ENCODE measurements at places on chromosomes 6 and 20.

DNA sequence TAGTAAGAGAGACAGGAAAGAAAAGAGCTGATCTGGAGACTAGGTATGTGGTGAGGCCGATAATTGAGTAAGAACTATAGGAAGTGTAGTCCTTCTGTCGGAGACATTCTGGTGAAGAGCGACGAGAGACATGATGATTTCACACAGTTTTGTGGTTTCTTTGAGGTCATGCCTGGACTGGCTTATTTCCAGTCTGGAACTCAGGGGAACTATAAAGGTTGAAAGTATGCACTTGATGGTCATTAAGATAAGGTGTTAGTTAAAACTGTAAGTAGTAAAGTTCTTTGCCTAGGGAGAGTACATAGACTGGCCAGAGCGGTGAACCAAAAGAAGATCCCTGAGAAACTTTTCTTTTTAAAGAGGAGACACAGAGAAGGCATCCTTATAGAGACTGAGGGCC lies 68.8 kb downstream of the RFX6 start:
- peak; percentile 1 for DNase-seq

DNA sequence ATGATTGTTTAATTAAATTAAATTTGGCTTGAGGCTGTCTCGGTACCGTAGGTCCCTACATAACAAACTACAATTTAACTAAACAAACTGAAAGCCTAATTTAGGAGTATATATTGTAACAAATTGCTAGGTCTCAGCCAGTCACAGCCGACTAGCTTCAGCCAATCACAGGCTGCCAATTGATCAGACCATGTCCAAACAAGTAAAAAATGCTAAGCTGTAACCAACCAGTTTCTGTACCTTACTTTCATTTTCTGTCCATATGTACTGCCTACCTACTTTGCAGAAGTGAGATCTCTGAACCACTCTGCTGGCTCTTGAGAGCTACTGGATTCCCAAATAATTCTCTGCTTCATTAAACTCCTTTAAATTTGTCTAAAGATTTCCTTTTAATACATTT lies 648.0 kb upstream of the GJE1 start:
- DNase-seq: peak; percentile 30

- DNase-seq: peak; percentile 37
These were observed 434.1 kb downstream of the RFPL4B start for GRCh38 chr6:112781241-112781640.

DNA sequence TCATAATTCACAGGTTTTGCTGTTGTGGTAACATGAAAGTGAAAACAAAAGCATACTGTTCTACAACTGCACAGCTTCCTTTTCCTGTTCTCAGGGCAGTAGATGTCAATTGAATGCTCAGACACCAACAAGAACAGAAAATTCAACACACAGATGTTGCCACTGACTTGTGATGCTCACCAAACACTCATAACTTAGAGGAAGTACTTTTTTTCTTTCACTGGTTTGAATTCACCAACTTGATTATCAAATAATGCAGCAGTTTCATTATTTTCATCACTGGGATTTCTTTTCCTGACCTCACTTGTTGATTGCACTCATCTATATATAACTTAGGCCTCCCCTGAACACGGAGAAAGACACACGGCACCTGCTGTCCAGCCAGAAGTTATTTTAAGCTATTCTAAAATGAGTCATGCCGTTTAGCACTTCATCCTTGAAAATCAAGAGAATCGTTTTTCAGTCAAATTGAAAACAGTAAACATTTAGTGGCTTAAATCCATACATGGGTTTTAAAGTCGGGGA lies 949 bp downstream of the TXLNB start:
- peak; percentile 75 for DNase-seq

- no peak for DNase-seq
These were observed 1.6 kb upstream of the FAM135A start for GRCh38 chr6:70411542-70412251.

DNA sequence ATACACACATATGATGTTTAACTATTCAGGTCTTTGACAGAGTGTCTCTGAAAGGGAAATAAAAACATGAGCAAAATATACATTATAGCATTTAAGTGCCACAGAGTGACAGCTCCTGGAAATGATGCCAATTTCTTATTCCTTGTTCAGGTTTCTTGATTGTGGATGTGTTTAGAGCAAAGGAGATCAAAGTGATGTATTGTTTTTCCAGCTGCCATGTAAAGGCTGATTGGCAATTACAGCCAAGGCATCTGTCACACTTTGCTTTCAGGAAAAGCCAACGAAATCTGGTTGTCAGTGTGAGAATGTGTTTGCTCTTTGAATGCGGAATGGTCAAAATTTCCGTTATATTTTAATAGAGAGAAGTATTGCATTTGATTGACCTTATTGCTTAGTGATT lies 347.8 kb upstream of the FLRT3 start:
- DNase-seq: no peak

DNA sequence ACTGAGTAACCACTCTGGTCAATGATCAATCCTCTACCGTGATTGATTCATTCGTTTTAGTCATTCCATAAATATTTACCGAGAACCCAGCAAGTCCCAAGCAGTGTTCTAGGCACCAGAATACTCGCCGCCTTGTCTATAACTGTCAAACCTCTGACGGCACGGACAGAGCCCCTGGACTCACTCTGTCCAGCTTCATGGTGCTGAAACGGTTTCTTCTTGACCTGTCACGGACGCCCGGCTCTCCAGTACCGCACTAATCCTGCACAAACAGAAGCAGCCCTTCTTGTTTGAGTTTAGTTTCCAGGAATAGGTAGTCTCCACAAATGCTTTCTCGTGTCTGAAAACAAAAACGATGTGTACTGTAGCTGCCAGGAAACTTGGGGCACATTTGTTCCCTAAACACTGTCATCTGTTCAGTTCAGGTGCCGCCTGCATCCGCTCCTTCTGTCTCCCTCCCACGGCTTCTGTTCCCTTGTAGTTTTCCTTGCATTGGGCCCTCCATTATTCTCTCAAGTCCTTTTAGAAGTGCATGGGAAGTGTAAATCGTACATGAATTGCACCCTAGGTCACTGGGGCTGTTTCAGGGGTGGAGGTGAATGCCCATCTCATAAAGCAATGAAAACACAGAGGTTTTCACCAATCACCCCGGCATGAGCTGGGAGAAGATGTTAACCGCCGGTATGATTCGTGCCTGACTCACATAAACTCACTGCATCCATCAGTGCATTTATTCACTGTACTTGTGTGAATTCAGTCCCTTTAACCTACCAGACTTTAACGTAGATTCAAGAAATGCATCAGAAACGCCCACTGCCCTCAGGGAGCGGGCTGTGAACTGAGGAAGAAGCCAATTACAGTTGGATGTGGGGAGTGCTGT lies 209.3 kb upstream of the CDH4 start:
- peak; percentile 17 for DNase-seq

DNA sequence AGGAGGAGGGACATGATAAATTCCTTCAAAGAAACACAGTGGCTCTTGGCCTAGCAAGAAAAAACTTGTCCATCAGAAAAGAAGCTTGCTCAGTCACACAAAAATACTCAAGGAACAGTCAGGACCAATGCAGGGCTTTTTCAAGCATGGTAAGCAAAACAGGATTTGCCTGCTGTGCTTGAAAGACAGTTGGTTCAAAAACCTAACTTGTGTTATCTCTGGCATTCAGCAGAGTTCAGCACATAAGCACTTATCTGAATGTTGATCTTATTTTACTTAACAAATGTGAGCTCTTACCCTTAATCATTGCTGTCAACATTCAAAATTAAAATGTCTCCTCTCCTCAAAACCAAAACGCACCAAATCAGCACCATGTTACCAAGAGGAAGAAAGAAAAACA lies 38.3 kb downstream of the ATG5 start:
- peak; percentile 31 for DNase-seq

DNA sequence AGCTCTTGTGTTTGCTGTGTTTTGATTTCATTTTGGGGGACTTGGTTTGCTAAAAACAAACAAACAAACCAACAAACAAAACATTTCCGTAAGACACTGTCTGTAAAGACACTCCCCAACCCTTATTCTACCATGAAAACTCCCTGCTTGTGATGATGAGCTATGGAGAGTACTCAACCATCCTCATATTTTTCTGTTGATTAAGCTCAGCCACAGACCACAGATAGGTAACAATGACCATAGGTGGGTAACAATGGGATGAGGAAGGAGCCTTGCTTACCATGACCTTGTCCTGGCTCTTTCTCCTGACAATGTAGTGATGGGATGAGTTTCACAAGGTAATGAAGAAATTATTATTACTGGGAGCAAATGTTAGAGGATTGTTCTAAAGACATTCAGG lies 11.4 kb upstream of the FAM83B start:
- no peak for DNase-seq
